ENCODE measurements at places on chromosomes 11 and 22.

GRCh38 chr22:49156662-49157285, 670.9 kb downstream of the BRD1 start:
- no peak for DNase-seq

DNA sequence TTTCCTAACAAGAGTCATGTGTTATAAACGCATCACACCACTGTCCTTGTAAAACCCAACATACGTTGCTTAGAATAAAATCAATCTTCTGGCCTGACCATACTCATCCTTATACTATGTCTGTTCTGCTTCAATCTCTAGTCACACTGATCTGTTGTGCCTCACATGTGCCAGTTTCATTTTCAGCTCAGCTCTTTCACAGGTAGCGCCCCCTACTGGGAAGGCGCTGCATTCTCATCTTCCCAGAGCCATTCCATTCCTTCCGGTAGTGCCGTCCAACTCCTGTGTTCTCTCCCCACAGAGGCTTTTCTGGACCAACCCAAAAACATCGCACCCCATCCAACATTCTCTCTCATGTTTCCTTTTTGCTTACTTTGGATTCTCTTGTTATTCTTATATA, 22.2 kb downstream of the CASP5 start:
- no peak for DNase-seq

DNA sequence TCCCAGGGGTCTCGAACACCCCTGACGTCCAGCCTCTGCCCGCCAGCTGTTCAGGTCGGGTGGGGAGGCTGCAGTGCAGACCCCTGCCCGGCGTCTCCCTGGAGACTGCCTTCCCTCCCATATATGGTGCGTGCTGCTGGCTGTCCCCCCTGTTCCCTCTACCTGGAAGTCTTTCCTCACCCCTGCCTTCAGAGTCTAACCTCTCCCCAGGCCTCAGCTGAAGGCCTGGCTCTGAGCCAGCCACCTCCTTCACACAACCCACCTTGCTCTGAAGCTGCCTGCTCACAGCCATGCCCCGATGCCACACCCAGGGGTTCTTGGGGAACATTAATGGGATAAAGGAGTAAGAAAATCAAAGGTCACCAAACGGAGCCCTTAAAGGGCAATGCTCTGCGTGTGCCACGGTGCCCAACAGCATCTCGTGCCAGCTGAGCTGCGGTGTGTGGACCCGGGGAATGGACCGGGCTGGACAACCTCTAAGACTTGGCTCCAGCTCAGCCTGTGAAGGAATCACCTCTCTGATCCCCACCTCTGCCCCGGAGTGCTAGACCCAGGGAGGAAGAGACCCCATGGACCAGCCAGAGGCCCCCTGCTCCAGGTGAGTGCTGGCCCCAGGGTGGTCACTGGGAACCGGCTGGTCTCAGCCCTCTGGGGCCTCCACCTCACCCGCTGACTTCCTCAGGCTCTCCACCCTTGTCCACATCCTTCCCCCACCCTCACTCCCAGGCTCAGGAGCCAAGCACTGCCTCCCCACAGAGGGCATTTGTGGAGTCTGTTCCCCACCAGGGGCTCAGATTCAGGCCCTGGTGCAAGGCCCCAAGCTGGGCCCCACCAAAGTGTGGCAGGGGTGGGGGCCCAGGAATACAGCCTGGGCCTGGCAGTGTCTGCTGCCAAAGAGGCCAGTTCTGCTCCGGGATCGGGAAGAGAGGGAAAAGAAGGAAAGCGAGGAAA, at the start of gene NLRP6:
Gene NLRP6 (plus strand): TSS at position 407 of the 951 bp plus-strand sequence. CDS start 163 bp downstream, at position 570.
- no peak for DNase-seq

DNA sequence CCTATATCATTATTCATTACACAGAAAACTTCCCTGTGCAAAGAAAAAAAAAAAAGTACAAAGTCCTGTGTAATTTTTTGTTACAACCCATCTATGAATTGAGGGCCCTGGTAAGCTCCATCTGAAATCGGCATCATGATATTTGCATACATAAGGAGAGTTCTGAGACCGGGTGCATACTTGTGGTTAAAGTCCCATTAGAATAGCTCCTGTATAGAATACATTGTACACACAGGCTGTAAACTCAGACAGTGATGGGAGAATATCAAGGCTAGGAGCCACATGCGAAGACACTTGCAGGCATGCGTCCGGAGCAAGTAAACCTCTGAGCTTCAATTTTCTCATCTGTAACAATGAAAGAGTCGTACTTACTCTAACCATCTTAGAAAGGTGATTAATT, 353.2 kb downstream of the ETS1 start:
- DNase-seq = no peak

DNA sequence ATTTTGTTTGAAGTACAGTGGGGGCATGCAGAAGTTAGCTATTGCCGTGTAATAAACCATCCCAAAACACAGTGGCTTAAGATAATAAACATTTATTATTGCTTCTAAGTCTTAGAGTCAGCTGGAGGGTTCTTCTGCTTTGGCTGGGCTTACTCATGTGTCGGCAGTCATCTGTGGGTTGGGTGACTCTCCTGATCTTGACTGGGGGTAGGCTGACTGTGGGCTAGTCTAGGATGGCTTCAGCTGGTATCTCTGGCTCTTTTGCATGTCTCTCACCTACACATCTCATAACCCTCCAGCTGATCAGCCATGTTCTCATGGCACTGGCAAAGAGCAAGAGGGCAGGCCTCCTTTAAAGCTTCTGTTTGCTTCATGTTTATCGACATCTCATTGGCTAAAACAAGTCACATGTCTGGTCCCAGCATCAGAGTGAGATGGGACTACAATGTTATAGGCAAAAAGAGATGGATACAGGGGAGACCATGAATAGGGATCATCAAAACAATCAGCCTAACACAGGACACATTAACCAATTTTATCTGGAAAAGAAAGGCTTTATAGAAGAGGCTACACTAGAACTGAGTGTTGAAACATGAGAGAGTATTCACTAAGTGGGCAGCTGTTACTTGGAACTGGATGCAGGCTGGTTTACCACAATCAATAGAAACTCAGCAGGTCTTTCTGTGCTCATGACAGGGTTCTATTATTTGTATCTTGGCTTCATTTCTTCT, 5.1 kb downstream of the LRRC51 start:
- DNase-seq = no peak

DNA sequence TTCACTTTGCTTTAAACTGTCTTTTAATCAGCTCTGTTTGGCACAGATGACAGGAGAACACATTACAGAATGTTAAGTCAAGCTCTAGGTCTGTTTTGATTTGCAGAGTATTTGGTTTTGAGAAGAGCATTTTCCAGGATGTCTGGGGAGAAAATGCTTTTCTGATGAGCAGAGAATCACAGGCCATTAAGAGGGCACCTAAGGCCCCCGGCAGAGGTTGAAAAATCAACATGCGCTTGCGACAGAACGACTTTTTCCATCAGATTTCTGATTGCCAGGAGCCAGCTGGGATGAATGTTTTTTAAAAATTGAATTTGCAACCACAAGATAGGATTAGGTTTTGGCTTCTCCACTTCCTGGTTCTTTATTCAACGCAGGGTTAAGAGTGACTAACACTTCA, 304.5 kb downstream of the JRKL start:
- DNase-seq = no peak

DNA sequence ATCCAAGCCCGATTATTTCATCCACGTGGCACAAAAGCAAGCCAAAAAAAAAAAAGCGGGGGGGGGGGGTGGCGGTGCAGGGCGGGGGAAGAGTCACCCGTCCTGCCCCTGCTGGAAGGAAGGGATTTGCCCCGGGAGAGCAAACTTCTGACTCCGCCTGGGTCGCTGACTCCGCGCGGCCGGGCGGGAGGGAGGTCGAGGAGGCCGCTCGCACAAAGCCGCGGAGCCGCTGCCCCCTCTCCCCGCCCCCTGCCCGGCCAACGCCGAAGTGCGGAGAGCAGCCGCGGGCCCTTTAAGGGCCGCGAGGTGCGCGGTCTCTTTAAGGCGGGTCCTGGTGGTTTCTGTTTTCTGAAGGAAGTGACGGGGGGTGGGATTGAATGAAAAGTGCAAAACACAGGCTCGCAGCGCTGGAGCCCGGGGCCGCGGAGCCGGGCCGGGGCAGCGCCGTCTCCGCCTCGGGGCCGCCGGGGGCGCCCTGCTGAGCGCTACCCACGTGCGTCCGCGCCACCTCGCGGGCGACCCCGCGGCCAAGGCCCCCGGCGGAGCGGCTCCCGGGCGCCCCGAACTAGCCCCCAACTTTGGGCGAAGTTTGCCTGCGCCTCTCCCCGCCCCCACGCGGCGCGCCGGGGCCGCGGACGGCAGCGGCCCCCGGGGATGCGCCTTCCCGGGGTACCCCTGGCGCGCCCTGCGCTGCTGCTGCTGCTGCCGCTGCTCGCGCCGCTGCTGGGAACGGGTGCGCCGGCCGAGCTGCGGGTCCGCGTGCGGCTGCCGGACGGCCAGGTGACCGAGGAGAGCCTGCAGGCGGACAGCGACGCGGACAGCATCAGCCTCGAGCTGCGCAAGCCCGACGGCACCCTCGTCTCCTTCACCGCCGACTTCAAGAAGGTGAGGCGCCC, at the start of gene OAF:
Gene OAF (plus strand): TSS at position 407 of the 896 bp plus-strand sequence. CDS start 248 bp downstream, at position 655.
- DNase-seq = peak; percentile 63

DNA sequence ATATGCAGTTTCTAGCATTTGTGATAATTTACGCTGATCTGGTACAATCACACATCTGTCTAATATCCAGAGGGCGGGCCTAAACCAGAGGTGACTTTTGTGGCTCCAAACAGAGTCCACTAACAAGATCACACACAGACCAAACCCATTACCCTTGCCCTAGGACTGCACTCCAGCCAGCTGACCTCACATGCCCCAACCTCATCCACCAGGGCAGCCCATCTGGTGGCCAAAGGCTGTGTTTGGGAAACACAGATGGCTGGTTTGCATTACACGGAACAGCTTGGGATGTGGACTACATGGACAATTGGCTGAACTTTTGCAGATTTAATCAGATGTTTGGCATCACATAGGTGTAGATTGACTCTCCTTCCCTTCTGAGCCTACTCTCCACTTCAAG, 228.2 kb downstream of the GRIK4 start:
- no peak for DNase-seq

- DNase-seq = no peak
These were observed 3.1 kb downstream of the SHANK2 start for GRCh38 chr11:71249301-71249700.

Measured in dermis microvascular lymphatic vessel endothelial cell (primary cell).